ENCODE measurements at places on chromosomes 11 and 22.

- DNase-seq = no peak
These were observed 103.7 kb downstream of the PICALM start for GRCh38 chr11:85965202-85965601.

DNA sequence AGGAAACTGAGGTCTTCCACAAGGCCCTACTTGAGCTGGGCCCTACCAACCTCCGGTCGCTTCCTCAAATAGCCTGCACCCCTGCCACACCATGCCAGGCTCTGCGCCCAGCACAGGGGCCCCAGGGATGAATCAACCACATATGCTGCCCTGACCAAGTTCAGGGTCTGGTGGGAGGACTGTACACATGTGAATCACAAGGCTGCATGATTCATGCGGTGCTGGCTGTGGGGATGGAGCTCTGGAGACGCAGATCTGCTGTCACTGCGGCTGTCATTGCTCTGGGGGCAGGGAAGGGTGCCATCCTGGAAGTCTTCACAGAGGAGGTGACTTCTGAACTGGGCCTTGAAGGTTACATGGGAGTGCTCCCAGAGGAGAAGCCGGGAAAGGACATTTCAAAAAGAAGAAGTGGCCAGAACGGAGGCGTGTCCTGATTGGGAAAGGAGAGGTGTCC is 21.5 kb downstream of the CYTH4 start:
- peak; percentile 51 for DNase-seq

- DNase-seq = no peak
These were observed 93.1 kb upstream of the HORMAD2 start for GRCh38 chr22:29987137-29987536.

GRCh38 chr11:93832780-93833179 is 17.6 kb downstream of the VSTM5 start:
- DNase-seq = no peak

GRCh38 chr11:68282141-68282860 is 10.5 kb upstream of the C11orf24 start:
- DNase-seq = peak; percentile 16

DNA sequence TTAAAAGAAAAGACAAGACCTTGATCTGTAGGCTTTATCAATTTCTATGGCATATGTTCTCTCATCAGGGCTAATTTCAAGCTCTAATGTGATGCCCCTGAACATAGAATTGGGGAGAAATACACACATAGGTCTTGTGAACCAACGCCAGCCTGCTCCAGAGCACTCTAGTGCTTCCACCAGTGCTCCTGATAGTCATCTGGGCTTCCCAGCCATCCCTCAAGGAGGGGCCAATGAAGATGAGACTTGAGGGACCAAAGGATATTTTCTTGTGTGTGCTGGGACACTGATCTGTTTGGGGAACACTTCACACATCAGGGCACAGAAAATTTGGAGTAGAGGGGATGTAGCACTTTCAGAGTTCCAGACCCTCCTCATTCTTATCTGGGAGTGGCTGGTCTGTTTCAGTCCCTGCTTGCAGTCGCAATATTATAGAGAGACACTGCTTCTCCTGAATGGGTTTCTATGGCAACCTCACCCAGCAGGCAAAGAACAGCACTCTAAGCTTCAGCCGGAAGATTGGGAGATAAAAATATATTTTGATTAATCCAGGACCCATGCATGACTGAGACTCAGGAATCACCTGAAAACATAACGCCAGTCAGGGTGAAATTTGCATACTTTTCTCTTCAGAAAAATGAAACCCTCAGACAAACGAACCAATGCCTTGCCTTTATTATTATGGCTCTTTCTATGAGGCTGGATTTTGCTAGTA is 28.4 kb upstream of the SCN3B start:
- DNase-seq = no peak

DNA sequence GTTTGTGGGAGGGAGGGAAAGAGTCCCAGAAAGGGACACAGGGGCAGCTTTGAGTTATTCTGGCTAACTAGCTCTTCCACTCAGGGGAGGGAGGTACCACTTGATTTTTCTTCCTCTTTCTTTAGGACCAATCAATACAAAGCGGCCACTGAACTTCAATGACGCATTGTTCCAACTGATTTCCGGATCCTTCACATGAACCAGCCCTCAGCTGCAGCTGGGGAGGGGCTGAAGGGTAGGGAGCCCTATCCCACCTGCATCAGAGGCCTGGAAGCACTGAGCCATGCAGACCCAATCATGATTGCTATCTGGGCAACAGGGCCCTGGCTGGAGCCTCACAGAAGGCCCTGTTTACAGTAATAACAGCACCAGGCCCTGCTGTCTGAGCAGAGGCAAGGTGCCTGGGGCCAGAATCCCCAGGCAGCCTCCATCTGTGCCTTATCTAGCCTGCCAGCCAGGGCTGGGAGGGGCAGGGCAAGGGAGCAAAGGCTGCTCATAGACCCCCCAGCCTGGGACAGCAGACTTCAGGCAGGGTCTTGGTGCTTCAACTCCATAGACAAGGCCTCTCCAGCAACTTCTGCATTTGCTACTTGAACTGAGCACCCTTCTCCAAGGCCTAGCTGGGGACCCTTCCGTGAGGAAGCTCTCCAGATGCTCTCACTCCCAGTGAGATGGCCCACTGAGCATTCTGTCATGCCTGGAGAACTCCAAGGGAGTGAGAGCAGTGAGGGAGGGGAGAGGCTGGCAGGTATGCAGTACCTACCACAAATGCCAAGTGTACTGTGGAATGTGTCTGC is 22.5 kb downstream of the CLPB start:
- DNase-seq = no peak

DNA sequence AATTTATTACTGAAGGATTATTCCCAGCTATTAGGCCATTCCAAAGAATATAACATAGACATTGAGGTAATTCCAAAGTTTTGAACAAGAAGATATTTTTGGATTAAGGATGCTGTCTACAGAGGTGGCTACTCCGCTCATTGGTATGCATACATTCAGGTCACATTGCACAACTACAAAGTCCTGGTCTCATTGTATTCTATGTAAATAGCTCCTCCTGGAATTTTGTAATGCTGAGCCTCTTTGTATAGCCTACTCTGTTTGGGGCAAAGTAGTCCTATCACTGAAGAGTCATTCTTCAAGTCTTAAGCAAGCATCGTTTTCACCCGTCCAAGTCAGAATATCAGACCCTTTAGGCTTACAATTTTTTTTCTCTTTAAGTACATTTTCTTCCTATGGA is 142.4 kb downstream of the KIF18A start:
- no peak for DNase-seq

DNA sequence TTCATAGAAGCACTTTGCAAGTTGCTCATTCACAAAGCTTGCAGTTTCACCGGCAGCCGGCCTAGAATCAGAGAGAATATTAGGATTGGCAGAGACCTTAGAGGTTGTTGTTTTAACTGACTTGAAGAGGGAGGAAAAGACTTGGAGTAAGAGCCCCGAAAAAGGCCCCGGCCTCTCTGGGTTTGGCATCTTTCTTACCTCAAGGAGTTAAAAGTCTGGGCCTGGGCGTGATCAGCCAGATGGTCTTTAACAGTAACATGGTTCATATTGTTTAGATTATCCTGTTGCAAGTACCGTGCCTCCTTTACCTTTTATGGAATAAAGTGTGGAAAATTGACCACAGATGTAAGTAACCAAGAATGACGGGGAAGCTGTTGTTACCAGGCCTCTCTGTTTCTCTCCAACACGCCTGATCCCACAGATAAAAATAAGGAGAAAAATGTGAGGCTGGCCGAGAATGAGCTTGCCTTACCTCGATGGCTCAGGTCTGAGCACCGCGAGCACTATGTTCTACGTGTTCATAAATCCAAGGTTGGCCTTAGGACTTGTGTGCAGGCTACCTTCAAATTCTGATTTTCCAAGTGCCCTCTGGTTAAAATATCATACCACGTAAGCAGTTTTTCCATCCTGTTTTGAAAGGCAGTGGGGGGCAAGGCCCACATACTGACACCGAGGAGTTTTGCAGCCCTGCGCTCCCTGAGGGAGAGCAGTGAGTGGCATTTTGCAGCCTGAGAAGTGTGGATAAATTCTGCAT is 56.4 kb downstream of the PARVA start:
- DNase-seq = no peak

GRCh38 chr11:38937709-38938108 is 2339.7 kb upstream of the RAG2 start:
- DNase-seq = no peak

GRCh38 chr11:69166218-69167115 is 10.7 kb downstream of the SMIM38 start:
- DNase-seq = peak; percentile 17

GRCh38 chr11:9142732-9143131 is 51.3 kb upstream of the SCUBE2 start:
- DNase-seq = no peak

DNA sequence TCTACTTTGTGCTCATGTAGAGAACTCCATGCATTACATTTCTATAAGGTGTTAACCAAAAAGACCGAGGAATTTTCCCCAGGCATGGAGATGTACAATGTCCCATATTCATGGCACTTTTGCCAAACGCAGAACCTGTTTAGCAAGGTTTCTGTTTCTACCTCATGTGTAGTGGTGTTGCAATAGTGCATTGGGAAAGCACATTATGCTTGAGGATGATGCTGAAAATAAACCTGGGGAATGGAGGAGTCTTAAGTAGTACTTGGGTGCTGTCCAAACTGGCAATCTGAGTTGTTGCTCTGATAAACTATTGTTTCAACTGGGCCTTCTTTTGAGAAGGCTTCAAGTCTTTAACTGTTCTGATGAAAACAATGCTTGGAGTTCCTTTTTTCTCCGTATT is 11.5 kb upstream of the MUC15 start:
- DNase-seq = no peak

GRCh38 chr11:117462183-117462863 is 134.7 kb downstream of the CEP164 start:
- no peak for DNase-seq

GRCh38 chr11:60193687-60194433 is 11.0 kb upstream of the MS4A6A start:
- DNase-seq = peak; percentile 63

DNA sequence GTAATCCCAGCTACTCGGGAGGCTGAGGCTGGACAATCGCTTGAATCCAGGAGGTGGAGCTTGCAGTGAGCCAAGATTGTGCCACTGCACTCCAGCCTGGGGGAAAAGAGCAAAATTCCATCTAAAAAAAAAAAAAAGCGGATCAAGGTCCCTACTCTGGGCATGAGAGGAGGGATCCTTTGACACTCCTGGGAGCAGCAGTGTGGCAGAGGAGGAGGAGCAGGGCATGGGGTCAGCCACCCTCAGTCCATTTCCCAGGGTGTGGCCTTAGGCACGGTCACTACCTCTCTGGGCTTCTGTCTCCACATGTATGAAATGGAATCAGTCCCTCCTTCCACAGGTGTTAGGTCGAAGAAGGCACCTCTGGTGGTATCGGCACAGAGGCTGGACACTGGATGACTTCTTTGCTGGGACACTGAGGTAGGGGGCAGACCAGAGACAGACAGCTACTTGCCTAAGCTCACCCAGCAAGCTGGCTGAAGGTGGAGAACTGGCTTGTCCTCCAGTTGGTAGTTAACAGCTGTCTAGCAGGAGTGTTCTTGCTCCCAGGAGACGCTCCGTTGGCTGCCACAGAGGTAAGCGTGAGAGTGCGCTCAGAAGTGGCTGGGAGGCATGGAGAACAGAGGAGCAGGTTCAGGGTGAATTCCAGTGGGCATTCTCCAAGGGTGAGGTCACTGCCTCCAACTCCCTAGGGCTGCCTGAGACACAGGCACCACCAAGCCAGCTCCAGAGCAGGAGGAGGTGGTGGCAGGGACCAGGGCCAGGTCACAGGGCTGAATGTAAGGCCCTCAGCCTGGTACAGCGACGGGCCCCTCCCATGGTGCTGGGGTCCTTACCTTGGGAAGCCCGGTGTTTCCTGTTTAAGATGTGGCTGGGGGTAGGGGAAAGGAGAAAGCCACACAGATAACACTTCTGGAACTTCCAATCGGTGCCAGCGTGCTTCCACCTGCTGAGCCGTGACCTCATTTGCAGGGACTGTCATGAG is 19.5 kb downstream of the TXN2 start:
- no peak for DNase-seq

- DNase-seq = no peak
These were observed 12.9 kb downstream of the TIMP3 start for GRCh38 chr22:32814285-32814860.

DNA sequence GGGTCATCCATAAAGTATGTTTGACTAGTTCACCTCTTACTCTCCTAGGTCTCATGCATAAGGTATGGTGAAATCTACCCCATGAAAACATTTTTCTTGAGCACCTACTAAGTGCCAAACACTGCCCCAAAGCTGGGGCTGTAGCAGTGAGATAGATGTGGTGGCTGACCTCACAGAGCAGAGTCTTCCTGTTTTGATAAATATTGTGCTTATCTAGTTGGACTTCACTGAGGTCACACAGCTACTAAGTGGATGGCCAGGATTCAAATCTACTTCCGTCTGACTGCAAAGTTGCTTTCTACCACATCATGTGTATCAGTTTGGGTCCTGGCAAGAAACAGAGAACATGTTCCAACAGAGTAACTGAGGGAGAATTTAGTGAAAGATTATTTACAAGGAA is 6.4 kb upstream of the HTATIP2 start:
- DNase-seq = no peak

GRCh38 chr11:128629516-128630106 is 42.3 kb upstream of the ETS1 start:
- no peak for DNase-seq

DNA sequence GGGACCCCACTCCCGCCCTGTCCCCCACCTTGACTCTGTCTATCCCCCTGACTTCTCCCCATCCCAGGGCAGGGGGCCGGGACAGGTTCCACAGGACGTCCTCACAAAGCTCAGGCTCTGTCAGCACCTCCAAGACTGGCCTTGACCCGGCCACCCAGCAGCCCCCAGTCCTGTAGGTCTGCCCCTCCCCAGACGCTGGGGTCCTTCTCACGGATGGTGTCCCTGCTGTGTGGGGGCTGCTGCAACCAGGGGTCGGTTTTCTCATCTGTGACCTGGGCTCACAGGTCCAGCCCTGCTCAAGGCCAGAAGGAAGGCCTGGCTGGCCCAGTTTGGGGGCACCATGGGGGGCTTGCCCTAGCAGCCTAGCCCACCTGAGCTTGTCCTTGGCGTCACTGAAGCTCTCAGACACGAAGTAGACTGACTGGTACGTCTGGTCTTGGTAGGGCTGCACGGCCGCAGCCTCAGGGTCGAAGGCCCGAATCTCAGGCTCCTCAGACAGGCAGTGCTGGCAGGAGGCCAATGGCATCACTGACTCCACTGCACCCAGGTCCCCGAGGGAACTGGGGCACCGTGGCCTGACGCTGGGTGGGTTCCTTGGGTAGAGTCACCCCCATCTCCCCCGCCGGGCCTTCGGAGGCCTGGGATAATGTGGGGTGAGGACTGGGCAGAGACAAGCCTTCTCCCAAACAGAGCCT is 4.0 kb upstream of the INS start:
- DNase-seq = no peak

DNA sequence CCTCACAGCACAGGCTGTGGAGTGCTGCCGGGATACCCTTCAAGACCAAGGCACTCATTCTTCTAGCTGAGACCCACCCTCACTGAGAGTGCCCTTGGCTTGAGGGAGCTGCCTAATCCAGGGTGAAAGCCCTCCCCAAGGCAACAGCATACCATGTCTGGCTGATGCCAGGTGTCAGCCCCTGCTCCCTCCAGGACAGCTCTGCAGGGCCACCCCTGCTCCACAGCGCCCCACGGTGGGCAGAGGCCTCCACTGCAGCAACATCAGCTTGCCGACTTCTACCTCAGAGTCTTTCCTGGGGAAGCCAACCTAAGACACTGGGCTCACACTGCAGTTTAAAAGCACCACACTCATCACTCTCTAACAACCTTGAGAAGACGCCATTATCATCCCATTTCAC is 29.0 kb downstream of the TTLL1 start:
- DNase-seq = peak; percentile 8

- no peak for DNase-seq
These were observed 65.8 kb upstream of the NECTIN1 start for GRCh38 chr11:119794756-119795155.
